ENCODE measurements at places on chromosomes 6 and 20.

DNA sequence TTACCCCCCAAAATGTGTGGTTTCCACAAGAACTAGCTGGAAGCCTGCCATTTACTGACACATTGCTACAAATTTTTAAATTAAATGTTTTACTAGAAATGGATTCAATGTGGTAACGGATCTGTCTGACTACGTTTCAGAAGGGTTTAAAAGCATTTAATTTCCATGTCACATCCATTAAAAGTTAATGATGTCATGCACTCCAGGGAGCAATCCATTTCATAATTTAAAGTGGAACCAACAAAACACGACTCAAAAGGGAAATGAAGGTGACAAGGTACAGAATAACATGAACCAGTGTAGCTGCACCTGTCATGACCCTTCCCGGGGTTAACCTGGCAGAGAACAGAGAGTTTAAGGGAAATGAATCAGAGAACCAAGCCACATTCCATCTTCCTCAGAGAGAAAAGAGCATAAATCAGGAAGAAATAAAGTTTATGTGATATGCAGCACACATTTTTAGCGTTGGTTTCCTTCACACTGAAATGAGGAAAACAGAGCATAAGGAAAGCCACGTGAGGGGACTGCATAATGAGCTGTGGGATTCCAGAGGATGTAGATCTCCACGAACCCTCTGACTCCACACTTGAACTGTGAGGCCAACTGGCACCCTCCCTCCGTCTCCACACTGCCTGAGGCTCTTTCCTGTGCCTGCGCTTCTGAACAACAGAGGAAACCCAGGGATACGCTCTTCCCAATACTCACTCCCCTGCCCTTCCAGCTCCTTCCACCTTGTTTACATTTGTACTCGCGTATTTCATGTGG lies 170.3 kb upstream of the AHI1 start:
- DNase-seq: peak; percentile 87

DNA sequence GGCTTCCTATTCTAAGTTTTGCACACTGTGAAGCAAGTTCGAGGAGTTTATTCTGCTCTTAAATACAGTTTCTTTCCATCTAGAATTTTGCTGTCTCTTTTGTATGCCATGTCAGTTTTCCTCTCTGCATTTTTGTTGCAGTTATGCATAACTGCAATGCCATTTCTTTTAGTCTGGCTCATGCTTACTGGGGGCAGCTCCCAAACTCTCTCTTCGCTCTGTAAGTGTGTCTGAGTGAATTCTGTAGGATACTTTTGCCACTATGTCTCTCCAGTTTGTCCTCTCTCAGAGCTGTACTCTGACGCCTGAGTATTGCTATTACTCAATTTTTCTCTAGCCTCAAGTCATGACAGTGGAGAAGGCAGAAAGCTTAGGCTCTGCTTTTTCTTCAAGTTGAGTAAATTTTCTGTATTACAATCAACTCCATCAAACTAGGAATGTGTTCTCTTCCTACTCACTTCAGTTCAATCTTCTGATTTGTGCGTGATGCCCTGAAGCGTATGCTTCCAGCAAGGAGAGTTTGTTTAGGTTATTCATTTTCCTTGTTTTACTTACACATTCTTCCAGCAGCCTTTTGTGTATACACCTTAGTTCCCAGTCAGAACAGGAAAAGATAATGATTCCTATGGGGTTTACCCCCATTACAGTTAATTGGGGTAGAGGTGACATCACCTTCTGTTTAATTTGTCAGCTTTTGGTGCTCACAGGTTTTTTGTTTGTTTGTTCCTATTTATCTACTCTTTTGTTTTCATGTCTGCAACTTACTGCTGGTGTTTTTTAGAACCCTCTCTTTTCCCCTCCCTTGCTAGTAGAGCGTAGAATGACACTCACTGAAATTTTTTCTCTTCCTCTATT lies 430.9 kb downstream of the BCKDHB start:
- DNase-seq: no peak

GRCh38 chr20:34724172-34724571 lies 20.0 kb downstream of the TP53INP2 start:
- no peak for DNase-seq

DNA sequence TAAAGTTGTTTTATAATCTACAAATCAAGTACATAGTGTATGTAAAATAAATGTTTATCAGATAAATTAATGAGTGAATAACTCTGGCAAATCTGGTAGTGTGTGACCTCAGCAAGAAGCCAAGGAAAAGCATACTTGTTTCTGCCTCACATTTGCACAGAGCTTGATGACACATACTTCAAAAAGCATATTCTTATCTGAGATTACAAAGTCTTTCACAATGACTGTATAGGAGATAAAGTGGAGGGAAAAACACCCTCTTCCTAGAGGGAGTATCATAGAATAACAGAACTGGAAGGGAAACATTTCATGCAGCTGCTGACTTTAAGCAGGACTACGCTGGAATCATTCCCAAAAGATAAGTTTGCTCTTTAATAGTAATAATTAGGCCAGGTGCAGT lies 28.1 kb upstream of the AKAP7 start:
- no peak for DNase-seq

DNA sequence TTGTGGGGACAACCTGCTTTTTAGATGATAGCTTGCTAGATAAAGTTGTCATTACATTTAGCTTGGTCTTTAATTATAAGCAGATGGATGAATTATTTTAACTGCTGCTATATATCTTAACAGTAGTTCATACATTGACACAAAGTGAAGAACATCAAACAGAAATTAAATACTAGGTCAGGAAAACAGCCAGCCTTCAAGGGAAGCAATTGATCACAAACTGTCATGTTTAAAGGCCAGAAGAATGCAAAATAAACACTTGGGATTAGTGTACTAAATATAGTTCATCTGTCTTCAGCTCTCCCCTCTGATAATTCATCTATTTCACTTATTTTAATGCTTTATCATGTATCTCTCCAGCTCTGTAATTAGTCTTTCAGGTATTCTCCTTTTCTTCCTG lies 225.1 kb upstream of the FERMT1 start:
- peak; percentile 56 for DNase-seq

GRCh38 chr20:59173938-59174491 lies 10.4 kb downstream of the ZNF831 start:
- DNase-seq: no peak

- no peak for DNase-seq
These were observed 60.9 kb downstream of the GFRAL start for GRCh38 chr6:55388211-55388610.

DNA sequence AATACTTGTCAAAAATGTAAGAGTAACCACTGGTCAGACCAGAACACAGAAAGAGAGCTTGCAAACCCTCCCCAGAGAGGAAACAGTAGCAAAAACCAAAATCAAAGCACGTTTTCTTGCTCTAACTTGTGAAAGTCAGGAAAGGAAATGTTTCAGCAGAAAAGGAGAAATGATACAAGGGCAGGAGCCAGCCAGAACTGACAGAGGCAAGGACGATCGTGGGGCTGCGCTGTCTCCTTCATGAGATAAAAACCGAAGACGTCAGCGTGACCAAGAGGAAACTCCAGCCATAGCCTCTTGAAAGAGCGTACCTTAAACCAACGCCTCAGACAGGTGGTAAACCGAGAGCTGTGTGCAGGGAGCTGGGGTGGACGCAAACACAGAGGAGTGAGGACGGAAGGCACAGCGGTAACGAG lies 27.5 kb downstream of the LAMA5 start:
- no peak for DNase-seq

GRCh38 chr6:72205500-72205899 lies 319.1 kb downstream of the RIMS1 start:
- no peak for DNase-seq

DNA sequence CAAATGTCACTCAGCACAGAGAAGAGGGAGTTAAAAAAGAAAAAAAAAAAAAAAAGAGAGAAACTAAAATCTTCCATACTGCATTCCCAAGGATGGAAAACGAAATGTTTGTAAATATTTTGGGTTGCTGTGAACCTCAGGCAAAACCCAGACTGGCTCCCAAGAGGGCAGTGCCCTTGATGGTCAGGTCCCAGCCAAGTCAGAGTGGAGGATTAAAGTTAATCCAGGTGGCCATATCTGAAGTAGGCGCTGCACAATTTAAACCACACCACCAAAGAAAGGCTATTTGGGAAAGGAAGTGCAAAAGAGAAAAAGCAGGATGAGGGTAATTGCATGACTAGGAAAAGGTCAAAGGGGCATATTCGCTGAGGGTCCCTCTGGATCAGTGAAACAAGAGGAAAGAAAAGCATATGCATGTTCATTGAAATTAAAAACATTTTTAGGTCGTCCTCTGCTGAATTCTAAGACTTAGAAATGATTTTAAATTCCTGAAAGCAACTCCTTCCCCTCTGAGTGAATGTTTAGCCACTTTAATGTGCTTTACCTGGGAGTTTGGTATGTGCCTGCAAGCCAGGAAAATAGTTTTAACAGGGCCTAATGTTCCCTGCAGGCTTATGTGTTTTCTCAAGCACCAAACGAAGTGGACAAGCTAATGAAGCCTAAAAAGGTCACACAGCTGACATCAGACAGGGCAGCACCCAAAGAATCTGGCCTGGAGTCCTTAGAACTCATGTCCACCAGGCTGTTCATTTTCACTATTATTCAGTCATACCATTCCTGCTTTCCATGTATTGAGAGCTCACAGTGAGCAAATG lies 159.1 kb downstream of the HACE1 start:
- DNase-seq: no peak

DNA sequence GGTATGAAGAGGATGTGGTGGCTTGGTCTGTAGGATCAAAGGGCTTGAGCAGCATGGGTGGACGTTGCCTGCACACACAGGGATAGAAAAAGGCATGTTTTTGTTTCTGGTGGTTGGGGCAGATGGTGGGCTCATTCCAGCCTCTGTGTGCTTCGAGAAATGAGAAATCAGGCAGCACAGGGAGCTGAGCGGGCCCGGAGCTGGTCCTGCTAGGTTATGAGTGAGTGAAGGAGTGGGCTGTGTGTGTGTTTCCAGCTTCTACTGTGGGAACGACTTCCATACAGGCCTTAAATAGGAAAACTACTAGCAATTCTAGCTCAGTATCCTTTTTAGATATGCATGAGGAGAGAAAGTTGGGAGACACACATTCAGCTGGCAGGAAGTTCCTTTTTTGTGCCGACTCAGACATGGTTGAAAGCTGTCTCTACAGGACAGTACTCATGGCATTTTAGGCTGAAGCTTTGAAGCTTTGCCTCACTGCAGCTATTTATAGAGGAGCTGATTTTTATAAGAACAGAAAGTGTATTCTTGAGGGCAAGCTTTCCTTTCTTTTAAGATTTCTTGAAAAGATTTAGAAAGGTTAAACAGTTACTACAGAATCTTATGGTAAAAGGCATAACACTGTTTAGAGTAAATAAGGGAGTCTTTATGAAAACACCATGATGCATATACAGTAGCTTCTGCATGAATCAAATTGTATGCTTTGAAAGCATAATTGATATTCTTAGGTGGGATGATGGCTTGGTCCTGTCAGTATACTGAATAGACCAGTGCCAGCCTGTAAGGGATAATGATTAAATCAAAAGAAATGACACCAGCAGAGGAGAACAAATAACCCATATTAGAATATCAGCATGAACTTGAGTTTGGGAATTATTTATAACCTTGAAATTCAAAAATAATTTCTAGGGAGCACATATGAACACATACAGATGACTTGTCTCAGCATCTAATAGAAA lies 104.0 kb upstream of the MAN1A1 start:
- DNase-seq: no peak

DNA sequence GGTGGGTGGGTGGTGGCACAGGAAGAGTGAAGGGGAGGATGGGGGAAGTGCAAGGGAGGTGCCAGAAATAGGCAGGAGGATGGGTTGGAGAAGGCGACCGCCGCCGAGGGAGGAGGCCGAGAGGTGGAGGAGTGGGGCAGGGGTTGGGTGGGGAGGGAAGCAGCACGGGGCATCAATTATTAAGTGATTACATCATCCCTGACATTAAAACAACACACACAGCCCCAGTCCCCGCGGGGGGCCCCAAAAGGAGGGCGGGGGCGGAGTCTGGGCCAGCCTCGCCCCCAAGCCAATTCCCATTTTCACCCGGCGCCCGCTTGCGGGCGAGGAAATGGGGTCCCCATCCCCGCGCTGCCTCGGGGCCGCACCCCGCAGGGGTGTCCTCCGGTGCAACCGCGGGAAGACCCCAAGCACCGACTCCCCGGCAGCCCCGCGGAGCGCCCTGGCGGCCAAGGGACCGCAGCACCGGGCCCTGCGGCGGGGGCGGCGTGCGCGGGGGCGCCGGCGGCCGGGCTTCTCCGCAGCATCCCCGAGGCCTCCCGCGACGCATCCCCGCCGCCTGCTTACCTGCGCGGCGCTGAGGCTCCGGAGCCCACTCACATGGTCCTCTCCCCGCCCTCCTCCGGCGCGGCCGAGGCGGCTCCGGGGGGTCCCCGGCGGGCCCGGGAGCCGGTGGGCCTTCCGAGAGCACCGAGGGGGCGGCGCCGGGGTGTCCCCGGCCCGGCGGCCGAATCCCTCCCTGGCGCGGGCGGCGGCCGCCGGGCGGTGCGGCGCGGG lies 663 bp downstream of the FYN start:
- DNase-seq: peak; percentile 88

- peak; percentile 52 for DNase-seq
These were observed 23.5 kb downstream of the PTCHD4 start for GRCh38 chr6:48087448-48087847.

DNA sequence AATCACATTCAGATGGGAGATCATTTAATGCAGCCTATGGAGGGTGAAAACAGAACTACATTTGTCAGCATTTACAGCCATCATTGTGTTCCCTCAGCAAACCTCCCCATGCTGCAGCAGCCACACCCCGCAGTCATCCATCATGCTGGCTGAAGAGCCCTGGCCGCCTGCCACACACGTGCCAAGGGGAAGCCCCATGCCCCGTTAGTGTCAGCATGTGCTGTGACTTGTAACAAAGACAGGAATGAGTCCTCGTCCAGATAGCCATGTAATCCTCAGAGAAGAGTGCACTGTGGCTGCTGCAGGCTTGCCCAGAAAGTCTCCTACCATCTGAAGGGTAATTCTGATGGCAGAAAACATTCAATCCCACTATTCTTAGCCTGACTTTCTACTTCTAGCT lies 1097.8 kb downstream of the KIF16B start:
- DNase-seq: peak; percentile 69

- DNase-seq: no peak
These were observed 301.3 kb downstream of the TFAP2B start for GRCh38 chr6:51120016-51120415.

DNA sequence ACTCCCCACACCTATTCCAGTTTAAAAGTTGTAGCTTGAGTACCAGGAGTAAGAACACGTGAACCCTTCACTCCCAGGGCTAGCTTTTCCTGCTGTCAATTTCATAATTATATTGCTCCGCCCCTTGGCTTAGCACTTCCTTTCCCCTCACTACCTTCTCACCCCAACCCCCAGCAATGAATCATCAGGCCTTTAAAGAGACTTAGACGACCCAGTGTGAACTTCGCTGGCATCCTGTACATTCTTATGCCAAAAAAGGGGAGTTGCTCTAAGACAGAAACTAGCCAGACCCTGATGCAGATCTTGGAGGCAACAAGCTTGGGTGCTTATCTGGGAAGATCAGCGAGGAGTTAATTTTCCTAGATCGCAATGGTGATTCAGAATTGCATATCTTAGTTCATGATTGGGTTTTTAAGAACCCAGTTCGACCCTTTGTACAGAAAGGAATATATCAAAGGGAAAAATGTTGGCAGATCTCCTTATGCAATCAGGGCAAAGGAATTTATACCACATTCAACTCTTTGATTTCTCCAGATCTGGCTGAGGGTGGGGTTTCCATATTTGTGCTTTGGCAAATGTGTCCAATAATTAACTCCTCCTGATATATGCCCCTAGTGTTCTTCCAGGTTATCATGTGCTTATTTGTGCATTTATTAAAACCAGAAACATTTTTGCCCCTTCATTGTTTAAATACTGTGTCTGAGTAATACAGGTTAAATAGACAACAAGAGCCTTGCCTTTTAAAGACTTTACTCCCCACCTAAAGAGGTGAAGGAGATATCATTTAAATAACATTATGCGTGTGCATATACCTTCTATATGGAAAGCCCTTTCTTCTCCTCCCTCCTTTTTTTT lies 8.1 kb upstream of the ATXN1 start:
- DNase-seq: no peak
